ENCODE measurements at places on chromosomes 7 and 10.
A peak's percentile ranks its signal among the peaks of the same experiment; 100 is the strongest.

- peak; percentile 23 for DNase-seq
These were observed 113.2 kb upstream of the DGKB start for GRCh38 chr7:15015545-15016314.

DNA sequence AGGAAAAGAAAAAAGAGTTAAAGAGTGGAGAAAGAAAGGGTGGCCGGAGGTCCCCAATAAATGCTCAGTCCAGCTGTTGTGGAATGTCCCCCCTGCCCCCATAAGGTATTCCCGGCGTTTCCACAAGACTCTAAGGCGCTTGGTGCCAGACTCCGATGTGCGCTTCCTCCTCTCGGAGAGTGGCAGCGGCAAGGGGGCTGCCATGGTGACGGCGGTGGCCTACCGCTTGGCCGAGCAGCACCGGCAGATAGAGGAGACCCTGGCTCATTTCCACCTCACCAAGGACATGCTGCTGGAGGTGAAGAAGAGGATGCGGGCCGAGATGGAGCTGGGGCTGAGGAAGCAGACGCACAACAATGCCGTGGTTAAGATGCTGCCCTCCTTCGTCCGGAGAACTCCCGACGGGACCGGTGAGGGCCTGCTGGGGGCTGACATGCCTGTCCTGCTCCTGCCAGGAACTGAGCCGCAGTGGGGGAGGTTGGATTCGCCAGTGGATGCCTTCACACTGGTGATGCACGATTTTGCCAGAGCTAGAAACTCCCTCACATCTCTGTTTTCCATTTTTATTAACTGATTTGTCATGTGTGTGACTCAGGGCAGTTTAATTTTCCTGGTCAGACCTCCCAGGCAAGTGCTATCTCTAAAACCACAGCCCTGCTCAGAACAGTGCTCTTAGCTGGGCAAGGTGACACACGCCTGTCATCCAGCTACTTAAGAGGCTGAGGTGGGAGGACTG, 34.2 kb downstream of the TACR2 start:
- DNase-seq = no peak

GRCh38 chr7:89966067-89966664, 188.1 kb upstream of the STEAP1 start:
- DNase-seq = no peak

DNA sequence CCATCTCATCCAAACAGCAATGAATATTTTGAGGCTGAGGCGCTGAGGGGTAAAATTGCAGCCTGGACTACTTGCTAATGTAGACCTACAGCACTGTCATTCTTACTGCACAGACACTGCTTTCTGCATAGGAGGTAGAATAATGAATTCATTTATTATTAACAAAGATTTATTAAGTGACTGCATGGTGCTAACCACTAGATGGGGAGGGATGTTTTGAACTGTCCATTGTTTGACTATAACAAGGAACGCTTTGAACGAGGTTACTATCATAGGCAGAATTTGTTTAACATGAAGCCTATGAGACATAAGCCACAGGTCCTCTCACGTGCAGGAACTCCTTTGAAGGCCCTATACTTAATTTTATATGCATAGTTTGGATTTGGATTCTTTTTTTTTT, 143.8 kb downstream of the CFTR start:
- no peak for DNase-seq

DNA sequence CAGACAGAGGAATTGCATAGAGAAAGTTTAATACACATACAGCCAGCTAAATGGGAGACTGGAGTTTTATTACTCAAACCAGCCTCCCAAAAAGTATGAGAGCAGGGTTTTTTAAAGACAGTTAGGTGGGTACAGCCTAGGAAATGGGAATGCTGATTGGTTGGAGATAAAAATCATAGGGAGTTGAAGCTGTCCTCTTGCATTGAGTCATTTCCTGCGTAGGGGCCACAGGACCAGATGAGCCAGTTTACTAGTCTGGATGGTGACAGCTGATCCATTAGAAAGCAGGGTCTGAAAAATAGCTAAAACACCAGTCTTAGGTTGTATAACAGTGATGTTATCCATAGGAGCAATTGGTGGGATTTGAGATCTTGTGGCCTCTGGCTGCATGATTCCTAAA, 76.1 kb upstream of the POM121L12 start:
- no peak for DNase-seq

GRCh38 chr10:76440426-76440825, 1009.0 kb downstream of the LRMDA start:
- DNase-seq = no peak

- DNase-seq = no peak
These were observed 13.8 kb upstream of the AKR1B1 start for GRCh38 chr7:134472572-134473244.

GRCh38 chr7:100370746-100371145, 2.5 kb upstream of the PILRA start:
- no peak for DNase-seq

GRCh38 chr7:103833401-103833800, 156.1 kb downstream of the RELN start:
- no peak for DNase-seq

- no peak for DNase-seq
These were observed 253.7 kb downstream of the ANKRD7 start for GRCh38 chr7:118478236-118478635.

- no peak for DNase-seq
These were observed 353.4 kb downstream of the FGFR2 start for GRCh38 chr10:121244818-121245217.

- no peak for DNase-seq
These were observed 7.2 kb downstream of the PLEKHA1 start for GRCh38 chr10:122381680-122382079.

DNA sequence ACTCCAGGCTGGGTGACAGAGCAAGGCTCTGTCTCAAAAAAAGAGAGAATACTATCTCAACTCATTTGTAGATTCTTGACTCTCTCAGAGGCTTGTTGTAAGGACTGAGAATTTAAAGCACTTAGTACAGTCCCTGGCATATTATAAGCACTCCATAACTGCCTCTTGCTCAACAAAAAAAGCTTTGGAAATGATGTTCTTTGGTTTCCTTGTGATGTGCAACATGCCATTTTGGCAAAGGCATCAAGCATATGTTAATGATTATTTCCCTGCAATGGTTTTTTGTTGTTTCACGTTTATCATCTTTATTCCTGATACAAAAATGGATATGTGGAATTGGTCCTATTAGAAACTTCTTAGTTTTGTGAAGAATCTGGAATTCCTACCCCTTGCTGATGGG, 15.7 kb downstream of the NOLC1 start:
- DNase-seq = no peak

- no peak for DNase-seq
These were observed 9.8 kb upstream of the PAX2 start for GRCh38 chr10:100735337-100736143.

- no peak for DNase-seq
These were observed 75.2 kb downstream of the COL13A1 start for GRCh38 chr10:69876931-69877330.

GRCh38 chr10:61669161-61669725, 6.5 kb downstream of the CABCOCO1 start:
- DNase-seq = no peak

GRCh38 chr7:86745013-86745745, 101.5 kb downstream of the GRM3 start:
- no peak for DNase-seq

GRCh38 chr7:36686499-36686898, 37.8 kb downstream of the AOAH start:
- DNase-seq = no peak

- DNase-seq = no peak
These were observed 39.7 kb downstream of the DRGX start for GRCh38 chr10:49356181-49356580.

DNA sequence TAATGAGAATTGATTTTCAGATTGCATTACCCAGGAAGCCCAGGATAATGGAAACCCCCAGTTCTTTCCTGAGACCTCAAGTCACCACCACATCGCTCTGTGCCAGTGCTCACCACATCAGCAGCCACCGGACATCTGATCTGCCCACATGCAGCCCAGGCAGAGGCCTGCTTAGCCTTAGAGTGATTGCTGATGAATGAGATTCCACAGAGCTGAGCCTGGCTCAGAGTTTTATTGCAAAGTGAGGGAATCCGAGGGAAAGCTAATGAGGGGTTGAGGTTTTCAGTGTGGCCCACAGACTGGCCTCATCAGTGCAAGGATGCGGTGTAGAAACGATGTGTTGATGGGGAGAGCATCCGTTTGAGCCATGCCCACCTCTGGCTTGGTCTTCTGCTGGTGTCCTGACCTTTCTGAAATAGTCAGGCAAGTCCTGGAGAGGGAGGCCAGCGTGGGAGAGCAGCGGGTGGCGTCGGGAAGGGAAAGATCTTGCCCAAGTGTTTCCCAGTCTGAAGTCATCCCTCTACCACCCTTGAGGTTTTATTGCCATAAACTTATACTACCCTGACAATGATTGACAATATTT, 120.3 kb downstream of the ITIH5 start:
- no peak for DNase-seq

- DNase-seq = no peak
These were observed 66.3 kb upstream of the CYTH3 start for GRCh38 chr7:6338551-6339274.

- DNase-seq = no peak
These were observed 202.1 kb downstream of the LRMDA start for GRCh38 chr10:75633568-75633967.

DNA sequence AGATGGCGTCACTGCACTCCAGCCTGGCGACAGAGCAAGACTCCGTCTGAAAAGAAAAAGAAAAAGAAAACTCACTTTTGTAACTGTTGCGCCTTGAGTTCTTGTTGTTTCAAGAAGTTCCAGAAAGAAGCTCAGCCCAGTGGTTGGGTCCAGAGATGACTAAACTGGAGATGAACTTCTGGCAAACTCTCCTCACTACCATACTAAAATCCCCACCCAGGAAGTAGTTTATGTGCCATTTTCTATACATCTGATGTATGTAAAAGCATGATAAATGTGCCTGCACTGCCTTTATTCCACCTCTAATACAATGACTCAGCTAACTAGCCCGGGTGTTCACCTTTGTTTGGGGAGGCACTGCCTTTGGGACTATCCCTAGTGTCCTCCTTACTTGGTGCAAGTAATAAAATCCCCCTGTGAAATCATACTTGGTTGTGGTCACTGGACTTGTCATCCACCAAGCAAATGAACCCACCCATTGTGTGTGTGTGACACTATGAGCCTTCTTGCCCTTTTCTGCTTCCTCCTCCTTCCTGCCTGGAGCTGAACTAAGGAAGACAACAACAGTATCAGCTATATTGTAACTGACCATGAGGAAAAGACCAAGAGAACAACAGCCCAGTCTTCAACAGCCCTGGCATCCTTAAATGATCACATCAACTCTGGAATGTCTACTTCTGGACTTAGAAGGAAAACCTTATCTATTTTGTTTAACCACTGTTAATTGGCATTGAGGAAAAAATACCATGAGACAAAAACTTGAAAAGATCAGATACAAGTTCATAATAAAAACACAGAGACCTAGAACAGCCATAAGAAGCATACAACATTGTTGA, 33.6 kb downstream of the JMJD1C start:
- DNase-seq = no peak

DNA sequence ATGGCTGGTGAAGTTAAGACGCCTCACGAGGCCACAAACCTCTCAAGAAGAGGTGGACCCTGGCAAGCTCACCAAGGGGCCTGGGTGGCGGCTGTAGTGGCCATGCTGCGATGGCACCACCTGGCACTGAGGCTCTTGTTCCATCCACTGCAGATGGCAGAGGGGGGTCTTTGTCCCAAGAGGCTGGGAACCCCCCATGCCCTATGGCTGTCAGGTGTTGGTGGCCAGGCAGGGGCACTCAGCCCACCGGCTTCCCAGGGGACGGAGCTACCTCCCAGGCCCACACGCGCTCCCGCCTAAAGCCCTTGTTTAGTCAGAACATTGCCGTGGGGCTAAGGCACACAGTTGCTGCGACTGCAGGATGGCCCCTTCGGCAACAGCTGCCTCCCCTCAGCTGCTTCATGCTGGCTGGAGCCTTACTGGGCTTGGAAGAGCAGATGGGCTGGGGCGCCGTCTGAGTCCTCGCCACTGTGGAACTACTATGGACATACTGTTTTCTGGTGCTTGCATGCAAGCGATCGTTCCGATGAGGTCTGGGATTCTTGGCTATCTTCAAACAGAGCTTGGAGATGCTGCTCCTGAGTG, 46.8 kb downstream of the DPYSL4 start:
- DNase-seq = no peak

DNA sequence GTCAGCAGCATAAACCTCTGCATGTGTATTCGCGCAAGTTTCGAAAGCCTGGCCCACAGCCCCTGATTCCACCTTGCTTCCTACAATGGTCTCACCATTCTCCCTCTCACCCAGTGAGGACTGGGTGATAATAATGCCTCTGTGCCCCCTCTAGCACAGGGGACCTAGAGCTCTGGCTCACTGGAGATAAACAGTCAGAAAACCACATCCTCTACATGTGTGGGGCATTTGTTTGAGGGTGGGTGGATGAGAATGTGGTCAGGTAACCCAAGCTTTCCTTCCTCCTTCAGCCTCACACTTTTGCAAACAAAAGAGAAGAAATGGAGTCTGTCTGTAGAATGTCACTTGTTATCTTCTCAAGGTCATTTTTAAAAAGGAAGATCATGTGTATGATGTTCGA, 373.5 kb downstream of the KCNMA1 start:
- DNase-seq = no peak

- no peak for DNase-seq
These were observed 7.2 kb downstream of the CPXM2 start for GRCh38 chr10:123884351-123884906.

- no peak for DNase-seq
These were observed 249.8 kb downstream of the TRIL start for GRCh38 chr7:28708033-28708951.

DNA sequence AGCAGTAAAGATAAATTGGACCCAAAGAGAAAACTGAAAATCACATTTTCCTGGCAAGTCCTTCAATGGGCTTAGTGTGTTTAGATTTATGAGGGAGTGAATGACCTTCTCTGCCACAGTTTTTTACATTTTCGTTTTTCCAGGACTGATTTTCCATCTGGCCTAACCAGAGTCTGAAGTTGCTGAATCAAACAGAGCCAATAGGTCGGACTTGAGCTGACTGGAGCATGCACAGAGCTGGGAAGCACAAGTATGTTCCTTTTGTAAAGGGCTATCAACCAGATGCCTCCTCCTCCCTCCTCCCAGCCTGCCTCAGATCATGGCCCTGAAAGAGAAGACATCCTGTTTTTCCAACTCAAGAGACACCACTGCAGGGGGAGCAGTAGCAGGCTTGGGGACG, 126.0 kb upstream of the ANKRD1 start:
- DNase-seq = no peak

DNA sequence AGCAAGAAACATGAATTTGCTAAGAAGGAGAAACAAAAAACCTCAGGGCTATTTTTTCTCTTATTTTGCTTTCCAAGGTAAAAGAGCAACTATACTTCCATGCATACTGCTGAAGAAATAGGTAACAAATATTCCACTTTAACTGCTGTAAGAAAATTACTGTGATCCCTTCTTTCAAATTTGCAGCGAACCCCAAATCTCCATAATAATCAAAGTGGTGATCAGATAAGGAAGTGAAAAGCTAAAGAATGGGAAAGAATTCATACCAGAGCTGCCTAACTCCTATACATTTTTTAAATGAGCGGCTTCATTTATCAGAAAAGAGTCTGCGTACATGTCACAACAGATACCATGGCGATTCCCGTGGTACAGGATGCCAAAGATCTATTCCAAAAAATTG, 7.2 kb downstream of the SGCE start:
- DNase-seq = no peak

- no peak for DNase-seq
These were observed 76.3 kb upstream of the MKLN1 start for GRCh38 chr7:131251371-131251770.

- no peak for DNase-seq
These were observed 97.7 kb upstream of the TMEM196 start for GRCh38 chr7:19871102-19871501.
